Stimulated activated memory B cell treated with anti-CD40 and anti-IgM and Interleukin-4, amounts not matched to agents 10 μg/mL and 1 μg/mL and 100 μg/mL, for 72 hours (primary cell): ENCODE measurements at places on chromosomes 12 and 14.

DNA sequence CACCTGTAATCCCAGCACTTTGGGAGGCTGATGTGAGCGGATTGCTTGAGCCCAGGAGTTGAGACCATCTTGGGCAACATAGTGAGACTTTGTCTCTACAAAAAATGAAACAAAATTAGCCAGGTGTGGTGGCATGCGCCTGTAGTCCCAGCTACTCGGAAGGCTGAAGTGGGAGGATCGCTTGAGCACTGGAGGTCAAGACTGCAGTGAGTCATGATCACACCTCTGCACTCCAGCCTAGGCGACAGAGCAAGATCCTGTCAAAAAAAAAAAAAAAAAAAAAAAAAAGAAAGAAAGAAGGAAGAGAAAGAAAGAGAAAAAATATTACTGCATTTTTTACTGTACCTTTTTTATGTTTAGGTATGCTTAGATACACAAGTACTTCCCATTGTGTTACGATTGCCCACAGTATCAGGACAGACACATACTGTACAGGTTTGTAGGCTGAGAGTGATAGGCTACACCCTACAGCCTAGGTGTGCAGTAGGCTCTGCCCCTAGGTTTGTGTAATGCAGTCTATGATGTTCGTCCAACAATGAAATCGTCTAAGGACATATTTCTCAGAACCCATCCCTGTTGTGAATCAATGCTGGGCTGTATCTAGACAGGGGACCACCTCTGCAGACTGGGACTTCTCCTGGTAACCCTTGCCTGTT is 160.4 kb upstream of the PWP1 start:
- ATAC-seq: no peak
- H3K4me3 ChIP-seq: no peak overlapping the region
- H3K36me3 ChIP-seq: no peaks in the 10 kb centered on the region
- H3K27ac ChIP-seq: no peak overlapping the region
- H3K27me3 ChIP-seq: peaks cover 25% of the 10 kb centered on the region
- no peaks in the 10 kb centered on the region for H3K4me1 ChIP-seq

GRCh38 chr14:103594265-103594664 is 31.5 kb downstream of the COA8 start:
- H3K4me3 ChIP-seq: no peak overlapping the region
- no peak for ATAC-seq
- H3K4me1 ChIP-seq: peaks cover 14% of the 10 kb centered on the region

- no peaks in the 10 kb centered on the region for H3K27me3 ChIP-seq
- ATAC-seq: no peak
- H3K27ac ChIP-seq: no peak overlapping the region
- no peaks in the 10 kb centered on the region for H3K36me3 ChIP-seq
- H3K4me1 ChIP-seq: no peaks in the 10 kb centered on the region
These were observed 1140.7 kb upstream of the TMEM132C start for GRCh38 chr12:127126260-127126628.

GRCh38 chr12:66495709-66496108 is 183.2 kb downstream of the GRIP1 start:
- no peak for ATAC-seq
- no peak overlapping the region for H3K27ac ChIP-seq
- H3K4me1 ChIP-seq: no peaks in the 10 kb centered on the region

DNA sequence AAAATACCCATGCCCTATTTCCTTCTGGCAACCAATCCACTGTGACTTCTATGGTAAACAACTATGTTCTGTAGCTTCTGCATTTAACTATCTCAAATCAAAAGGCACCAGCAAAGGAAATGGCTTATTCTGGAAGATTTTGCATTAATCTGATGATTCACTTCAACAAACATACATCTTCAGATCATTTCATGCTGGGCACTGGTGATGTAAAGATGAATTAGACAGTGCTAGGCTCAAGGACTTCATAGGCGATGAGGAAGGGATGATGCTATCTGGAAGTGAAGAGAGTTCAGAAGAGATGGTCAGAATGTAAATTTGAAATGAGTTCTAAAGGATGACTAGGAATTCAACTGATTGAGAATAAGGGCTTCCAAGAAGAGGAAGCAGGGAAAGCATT is 363.3 kb downstream of the PAWR start:
- no peak for ATAC-seq
- no peaks in the 10 kb centered on the region for H3K4me1 ChIP-seq
- H3K36me3 ChIP-seq: no peaks in the 10 kb centered on the region
- H3K27ac ChIP-seq: no peak overlapping the region

- H3K4me3 ChIP-seq: no peak overlapping the region
- H3K36me3 ChIP-seq: no peaks in the 10 kb centered on the region
- H3K27ac ChIP-seq: no peak overlapping the region
- H3K27me3 ChIP-seq: no peaks in the 10 kb centered on the region
- no peak for ATAC-seq
- H3K4me1 ChIP-seq: no peaks in the 10 kb centered on the region
These were observed 276.3 kb upstream of the FAR2 start for GRCh38 chr12:28872654-28873268.

DNA sequence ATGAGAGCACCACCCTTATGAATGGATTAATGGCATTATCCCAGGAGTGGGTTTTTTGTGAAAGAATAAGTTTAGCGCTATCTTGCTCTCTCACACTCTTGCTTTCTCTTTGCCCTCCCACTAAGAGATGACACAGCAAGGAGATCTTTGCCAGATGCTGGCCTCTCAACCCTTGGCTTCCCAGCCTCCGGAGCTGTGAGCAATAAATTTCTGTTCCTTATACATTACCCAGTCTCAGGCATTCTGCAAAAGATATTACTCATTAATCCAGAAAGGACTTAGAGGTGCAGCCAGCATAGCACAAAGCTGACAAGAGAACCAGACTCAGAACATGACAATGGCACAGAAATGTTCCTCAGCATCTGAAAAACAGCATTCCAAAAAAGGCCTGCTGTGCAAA is 190.6 kb downstream of the ITPR2 start:
- no peak for ATAC-seq
- H3K4me3 ChIP-seq: no peak overlapping the region
- H3K36me3 ChIP-seq: peaks cover 78% of the 10 kb centered on the region
- H3K27me3 ChIP-seq: no peaks in the 10 kb centered on the region

DNA sequence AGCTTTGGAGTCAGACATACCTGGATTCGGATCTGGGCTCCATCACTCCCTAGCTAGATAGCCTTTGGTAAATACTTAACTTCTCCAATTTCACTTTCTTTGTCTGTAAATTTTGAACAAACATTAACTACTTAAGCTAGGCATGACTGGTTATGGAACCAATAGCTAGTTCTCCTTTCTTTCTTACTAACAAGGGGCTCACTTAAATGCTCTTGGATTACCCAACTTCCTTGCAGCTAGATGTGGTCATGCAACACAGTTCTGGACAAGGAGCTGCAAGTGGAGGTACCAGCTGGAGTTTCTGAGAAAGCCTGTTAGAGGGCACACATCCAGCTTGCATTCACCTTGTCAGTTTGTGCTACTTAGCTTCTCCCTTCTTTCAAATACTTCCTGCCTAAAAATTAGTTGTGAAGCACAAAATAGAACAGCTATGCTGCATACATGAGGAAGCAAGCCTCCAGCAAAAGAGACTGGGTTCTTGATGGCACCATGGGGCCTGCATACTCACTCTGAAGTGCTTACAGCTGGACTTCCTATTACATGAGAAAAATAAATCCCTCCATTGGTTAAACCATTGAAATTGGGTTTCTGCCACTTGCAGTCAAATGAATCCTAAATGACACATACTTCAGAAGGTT is 210.1 kb upstream of the EEA1 start:
- H3K4me1 ChIP-seq: peaks cover 56% of the 10 kb centered on the region
- peak overlapping the region; percentile 70 for H3K4me3 ChIP-seq
- H3K27me3 ChIP-seq: no peaks in the 10 kb centered on the region

DNA sequence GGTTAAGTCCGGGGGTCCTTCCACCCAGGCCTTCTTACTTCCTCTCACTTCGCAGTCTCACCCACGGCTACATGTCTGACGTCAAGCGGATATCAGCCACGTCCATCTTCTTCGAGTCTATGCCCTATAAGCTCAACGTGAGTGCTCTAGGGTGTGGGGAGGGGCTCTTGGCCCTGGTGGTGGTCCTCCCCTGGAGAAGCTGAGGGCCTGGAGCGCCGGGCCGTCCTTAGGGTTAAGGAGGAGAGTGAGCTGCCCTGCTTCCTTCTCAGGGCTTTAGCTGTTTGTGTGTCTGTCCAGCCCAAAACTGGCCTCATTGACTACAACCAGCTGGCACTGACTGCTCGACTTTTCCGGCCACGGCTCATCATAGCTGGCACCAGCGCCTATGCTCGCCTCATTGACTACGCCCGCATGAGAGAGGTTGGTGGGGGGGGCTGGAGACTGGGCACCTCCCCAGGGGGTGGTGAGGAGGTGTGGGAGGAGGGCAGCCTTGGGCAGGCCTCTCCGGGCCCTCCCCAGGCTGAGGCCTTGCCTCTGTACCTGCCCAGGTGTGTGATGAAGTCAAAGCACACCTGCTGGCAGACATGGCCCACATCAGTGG is 2.7 kb downstream of the SHMT2 start:
- peaks cover 3% of the 10 kb centered on the region for H3K27me3 ChIP-seq
- H3K4me3 ChIP-seq: no peak overlapping the region
- no peak for ATAC-seq
- H3K4me1 ChIP-seq: peaks cover 82% of the 10 kb centered on the region
- H3K27ac ChIP-seq: no peak overlapping the region
- H3K36me3 ChIP-seq: peaks cover 39% of the 10 kb centered on the region

GRCh38 chr12:123358035-123358434 is 6.6 kb downstream of the SBNO1 start:
- no peak overlapping the region for H3K27ac ChIP-seq
- no peaks in the 10 kb centered on the region for H3K27me3 ChIP-seq
- H3K4me3 ChIP-seq: no peak overlapping the region

DNA sequence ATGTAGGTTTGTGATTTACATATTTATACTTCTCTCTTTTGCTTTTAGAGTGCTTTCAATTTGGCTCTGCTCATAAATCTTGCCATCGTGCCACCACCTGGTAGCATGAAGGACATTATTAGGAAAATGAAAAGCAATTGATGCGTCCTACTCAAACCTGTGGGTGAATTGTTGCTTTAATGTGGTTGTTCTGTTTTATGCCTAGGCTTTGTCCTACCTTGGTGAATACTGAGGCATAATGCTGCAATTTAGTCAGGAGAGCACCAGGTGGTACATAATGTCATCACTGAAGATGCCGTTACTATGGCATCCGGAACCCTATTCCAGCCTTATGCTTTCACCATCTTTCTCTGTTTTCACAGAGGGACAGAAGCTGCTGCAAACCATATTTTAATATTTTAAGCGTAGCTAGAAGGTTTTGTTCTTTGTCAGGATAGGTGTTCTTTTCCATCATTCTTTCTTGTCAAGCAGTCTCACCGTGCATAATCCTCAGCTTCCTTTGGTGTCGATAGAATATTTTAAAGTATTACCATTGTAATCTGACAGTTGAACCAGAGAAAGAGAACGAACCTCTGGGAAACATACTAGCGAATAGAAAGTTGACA is 68.5 kb upstream of the PKP2 start:
- H3K36me3 ChIP-seq: no peaks in the 10 kb centered on the region
- no peak overlapping the region for H3K27ac ChIP-seq
- H3K4me1 ChIP-seq: no peaks in the 10 kb centered on the region
- no peak for ATAC-seq

DNA sequence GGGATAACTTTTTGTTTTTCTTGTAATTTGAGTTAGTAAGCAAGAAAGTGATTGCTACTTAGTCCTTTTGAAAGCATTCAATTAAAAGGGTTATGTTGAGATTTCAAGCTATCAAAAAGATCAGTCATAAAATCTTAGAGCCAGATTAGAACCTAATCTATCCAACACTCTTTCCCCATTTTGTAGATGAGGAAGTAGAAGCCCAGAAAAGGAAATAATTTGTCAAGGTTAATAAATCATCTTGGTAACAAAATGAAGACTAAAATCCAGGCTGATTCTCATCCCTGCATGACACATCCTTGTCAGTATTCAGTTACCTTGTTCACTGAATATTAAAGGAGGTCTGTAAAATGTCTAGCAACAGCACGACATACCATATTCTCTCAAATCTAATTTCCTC is 26.5 kb downstream of the PPP1R13B start:
- H3K27me3 ChIP-seq: no peaks in the 10 kb centered on the region
- ATAC-seq: no peak
- H3K36me3 ChIP-seq: no peaks in the 10 kb centered on the region

GRCh38 chr12:64767495-64767894 is 8.3 kb upstream of the GNS start:
- no peak for ATAC-seq
- no peaks in the 10 kb centered on the region for H3K4me1 ChIP-seq
- H3K27me3 ChIP-seq: peaks cover 19% of the 10 kb centered on the region

GRCh38 chr12:25585662-25586061 is 32.6 kb upstream of the LMNTD1 start:
- no peak overlapping the region for H3K4me3 ChIP-seq
- no peaks in the 10 kb centered on the region for H3K4me1 ChIP-seq
- no peaks in the 10 kb centered on the region for H3K27me3 ChIP-seq
- H3K36me3 ChIP-seq: no peaks in the 10 kb centered on the region
- ATAC-seq: no peak

DNA sequence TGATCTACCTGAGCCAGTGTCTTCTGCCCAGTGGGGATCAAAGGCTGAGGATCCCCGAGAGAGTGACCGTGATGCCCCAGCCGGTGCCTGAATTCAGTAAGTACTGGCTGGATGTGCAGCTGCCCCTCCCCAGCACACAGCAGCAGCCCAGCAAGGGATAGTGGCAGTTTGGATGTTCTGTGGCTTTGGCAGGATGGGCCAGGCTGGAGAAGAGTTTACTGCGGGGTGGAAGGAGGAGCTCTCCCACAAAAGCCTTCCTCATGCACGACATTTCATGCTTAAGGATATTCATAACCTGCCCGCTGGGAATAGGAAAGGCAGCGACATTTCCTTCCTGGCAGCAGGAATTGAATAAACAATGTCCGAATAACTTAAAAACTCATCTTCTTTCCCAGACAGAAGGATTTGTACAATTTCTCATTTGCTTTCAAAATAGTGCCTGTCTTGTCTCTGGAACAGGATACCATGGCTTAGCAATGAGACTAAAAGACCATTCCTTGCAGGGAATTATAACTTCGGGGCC is 135.6 kb upstream of the PRMT8 start:
- peaks cover 19% of the 10 kb centered on the region for H3K27me3 ChIP-seq
- no peaks in the 10 kb centered on the region for H3K4me1 ChIP-seq
- no peaks in the 10 kb centered on the region for H3K36me3 ChIP-seq
- no peak overlapping the region for H3K27ac ChIP-seq
- no peak for ATAC-seq
- H3K4me3 ChIP-seq: no peak overlapping the region

DNA sequence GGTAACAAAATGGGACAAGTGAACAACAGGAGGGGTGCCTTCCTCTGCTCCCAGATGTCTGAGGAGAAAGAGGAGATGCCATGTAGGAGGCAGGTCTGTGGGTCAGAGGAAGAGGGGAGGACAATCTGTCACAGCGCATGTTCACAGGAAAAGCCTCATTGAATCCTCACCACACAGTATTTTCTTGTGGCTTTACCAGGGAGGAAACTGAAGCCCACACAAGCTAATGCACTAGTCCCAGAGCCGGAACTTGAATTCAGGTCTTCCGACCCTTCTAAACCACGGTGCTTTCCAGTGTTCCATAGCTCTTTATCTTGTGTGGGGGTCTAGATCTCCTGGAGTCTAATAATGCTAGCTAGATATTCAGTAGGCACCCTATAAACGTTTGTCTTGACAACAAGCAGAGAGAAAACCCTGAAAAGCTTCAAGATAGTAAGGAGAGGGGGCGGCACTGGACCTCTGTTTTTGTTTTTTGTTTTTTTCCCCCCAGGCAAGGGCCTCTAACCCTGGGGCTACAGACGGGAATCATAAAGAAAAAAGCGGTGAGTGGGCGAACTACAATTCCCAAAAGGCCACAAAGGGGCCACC is 371 bp upstream of the SHMT2 start:
- peaks cover 72% of the 10 kb centered on the region for H3K4me1 ChIP-seq
- H3K27me3 ChIP-seq: peaks cover 16% of the 10 kb centered on the region
- H3K4me3 ChIP-seq: peak overlapping the region; percentile 94
- peaks cover 33% of the 10 kb centered on the region for H3K36me3 ChIP-seq
- peak overlapping the region; percentile 96 for H3K27ac ChIP-seq
